ENCODE measurements at places on chromosomes 6 and 20. TPM values are rescaled to one million over a fixed set of nuclear protein-coding genes. Genes with fewer than 3 reads are reported as not detected.

DNA sequence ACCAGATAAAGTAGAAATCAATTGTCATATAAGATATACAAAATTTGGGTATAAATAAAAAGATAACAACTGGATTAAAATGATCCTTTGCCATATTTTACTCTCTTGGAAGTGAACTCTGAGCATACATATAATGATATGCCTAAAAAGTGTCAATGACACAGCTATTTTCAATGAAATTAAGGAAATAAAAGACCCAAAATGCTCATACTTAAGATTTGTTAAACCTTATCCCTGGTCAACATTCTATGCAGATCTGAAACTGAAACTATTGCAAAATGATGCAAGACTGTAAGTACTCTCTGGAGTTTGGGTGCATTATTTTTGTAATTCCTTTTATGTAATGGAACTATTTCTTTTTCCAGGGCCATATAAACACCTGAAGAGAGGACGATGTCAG lies 119.0 kb upstream of the SGK1 start:
- H3K27ac ChIP-seq = no peak overlapping the region
- H3K4me1 ChIP-seq = peaks cover 9% of the 10 kb centered on the region
- no peaks in the 10 kb centered on the region for H3K27me3 ChIP-seq
- no peak overlapping the region for H3K4me3 ChIP-seq
- H3K36me3 ChIP-seq = no peaks in the 10 kb centered on the region

- H3K36me3 ChIP-seq = no peaks in the 10 kb centered on the region
- no peaks in the 10 kb centered on the region for H3K4me1 ChIP-seq
- H3K27ac ChIP-seq = no peak overlapping the region
- no peak for DNase-seq
- H3K27me3 ChIP-seq = peaks cover 12% of the 10 kb centered on the region
- no peak overlapping the region for H3K4me3 ChIP-seq
Measured at GRCh38 chr20:44176833-44177534, 10.0 kb downstream of the JPH2 start.

GRCh38 chr6:162560891-162561290 lies 166.7 kb downstream of the PRKN start:
- no peak for DNase-seq
- H3K4me1 ChIP-seq = no peaks in the 10 kb centered on the region
- H3K4me3 ChIP-seq = no peak overlapping the region
- no peak overlapping the region for H3K27ac ChIP-seq
- H3K36me3 ChIP-seq = peaks cover 2% of the 10 kb centered on the region

DNA sequence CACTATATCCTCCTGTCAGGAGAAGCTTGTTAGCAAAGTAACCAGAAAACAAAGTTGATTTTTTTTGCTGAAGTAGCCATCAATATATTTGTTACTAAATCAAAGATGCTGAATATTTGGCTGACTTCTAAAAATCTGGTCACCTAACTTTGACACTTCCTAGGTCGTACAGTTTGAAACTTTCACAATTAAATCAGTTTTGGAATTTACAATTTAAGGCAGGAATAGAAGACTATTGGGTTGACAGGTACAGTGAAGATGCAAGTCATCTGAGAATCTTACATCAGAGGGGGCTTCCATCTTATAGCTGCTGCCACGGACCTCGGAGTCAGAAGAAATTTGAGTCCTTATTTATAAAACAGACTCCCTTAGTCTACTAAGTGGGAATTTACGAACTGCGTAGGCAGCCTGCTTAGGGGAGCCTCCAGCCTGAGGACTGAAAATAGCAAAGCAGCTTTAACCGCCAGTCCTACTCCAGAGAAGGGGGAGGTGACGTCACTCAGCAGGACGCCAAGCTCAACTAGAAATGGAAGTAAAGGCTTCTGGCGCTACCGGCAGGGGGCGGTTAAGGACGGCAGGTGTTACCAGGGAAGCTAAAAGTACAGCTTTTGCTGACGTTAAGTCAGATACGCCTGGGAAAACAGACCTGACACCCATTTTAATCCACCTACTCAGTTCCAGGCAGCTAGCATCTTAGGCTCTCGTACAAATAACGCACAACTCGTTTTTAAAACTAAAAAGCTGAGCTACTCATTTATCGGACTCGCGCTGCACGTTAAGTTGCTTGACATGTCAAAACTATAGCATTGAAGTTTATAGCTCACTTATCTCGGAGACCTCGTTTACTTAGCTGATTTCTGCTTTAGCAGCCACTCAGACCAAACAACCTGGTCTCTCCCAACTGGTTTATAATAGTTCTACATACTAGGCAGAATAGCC lies 61.1 kb upstream of the HFE start:
- H3K4me3 ChIP-seq = peak overlapping the region; percentile 70
- peaks cover 34% of the 10 kb centered on the region for H3K4me1 ChIP-seq
- H3K27me3 ChIP-seq = no peaks in the 10 kb centered on the region
- peak overlapping the region; percentile 86 for H3K27ac ChIP-seq
- DNase-seq = peak; percentile 97
- H3K36me3 ChIP-seq = no peaks in the 10 kb centered on the region

DNA sequence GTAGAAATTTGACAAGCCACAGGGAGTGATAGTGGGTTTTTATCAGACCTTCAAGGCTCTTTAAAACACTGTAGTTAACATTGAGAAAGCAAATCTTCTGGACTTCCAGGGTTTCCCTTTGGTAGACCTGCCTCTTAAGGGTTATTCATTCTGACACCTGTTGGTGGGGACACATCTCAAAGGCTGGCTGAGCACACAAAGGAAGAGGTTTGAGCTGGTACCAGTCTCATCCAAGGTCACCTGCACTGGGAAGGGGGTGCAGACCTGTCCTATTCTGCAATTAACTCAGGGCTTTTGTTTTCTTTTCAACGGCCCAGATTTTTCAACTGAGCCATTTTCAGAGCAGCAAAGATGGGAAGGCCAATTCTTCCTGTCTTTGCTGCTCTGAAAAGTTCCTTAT lies 45.6 kb downstream of the EDN1 start:
- no peaks in the 10 kb centered on the region for H3K4me1 ChIP-seq
- H3K36me3 ChIP-seq = no peaks in the 10 kb centered on the region
- no peak for DNase-seq
- H3K27ac ChIP-seq = no peak overlapping the region

DNA sequence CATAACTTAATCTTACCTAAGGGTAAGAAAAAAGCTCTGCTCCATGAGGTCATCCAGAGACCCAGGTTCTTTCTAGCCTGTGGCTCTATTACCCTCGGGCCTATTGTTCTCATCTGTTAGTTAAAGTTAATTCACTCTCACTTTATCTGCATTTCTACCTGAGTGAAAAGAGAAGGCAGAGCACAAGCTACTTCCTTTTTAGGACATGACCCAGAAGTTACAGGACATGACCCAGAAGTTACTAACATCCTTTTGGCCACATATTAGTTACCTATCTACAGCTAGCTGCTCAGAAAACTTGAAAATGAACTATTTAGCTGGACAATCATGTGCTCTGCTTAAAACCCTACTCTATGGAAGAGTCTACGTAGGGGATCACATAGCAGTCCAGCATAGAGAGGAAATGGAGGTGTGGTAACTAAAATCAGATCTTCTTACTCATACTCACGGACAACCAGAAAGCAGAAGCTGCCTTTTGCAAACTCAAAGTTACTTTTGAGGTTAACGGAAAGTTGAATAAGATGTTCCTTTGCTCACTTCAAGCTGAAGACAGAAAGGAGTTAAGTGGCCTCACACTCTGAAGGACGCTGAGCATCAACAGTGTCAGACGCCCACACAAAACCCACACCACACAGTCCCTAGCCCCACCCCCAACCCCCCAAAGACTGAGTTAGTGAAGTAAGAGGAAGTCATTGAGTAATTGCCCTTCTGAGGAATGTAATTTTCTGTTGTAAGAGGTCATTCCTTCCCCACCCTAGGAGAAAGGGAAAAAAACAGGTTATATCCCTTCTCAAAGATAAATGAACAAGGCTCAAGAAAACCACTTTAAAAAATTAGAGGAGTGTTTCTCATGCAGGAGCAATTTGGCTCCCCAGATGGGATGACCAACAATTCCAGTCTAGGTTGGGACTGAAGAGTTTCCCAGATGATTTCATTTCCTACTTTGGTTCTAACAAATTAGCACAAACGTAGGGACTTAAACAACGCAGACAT lies 45.9 kb upstream of the TAB2 start:
- peak overlapping the region; percentile 52 for H3K27ac ChIP-seq
- peak; percentile 24 for DNase-seq
- H3K4me3 ChIP-seq = no peak overlapping the region

- H3K27ac ChIP-seq = no peak overlapping the region
- peaks cover 29% of the 10 kb centered on the region for H3K27me3 ChIP-seq
- peak overlapping the region; percentile 37 for H3K4me3 ChIP-seq
- H3K36me3 ChIP-seq = no peaks in the 10 kb centered on the region
Measured at GRCh38 chr20:19757487-19758132, 448 bp upstream of the RIN2 start.

GRCh38 chr6:110617057-110617456 lies 140.6 kb upstream of the SLC22A16 start:
- DNase-seq = no peak
- no peak overlapping the region for H3K4me3 ChIP-seq
- no peaks in the 10 kb centered on the region for H3K4me1 ChIP-seq
- peaks cover 37% of the 10 kb centered on the region for H3K36me3 ChIP-seq

MDFI gene
- not detected for total RNA-seq

FABP7 gene
- not detected for total RNA-seq

FILIP1 gene
- 0.06 TPM for total RNA-seq

TBC1D20 gene
- total RNA-seq = 16.1 TPM
